Stimulated activated CD4-positive, alpha-beta T cell treated with anti-CD3 and anti-CD28 coated beads, Interleukin-15, amount 100 ng/mL, for 1 hour (primary cell): ENCODE measurements at places on chromosomes 1 and 21.

- DNase-seq = no peak
Measured at GRCh38 chr1:24914226-24915069, 15.6 kb downstream of the RUNX3 start.

DNA sequence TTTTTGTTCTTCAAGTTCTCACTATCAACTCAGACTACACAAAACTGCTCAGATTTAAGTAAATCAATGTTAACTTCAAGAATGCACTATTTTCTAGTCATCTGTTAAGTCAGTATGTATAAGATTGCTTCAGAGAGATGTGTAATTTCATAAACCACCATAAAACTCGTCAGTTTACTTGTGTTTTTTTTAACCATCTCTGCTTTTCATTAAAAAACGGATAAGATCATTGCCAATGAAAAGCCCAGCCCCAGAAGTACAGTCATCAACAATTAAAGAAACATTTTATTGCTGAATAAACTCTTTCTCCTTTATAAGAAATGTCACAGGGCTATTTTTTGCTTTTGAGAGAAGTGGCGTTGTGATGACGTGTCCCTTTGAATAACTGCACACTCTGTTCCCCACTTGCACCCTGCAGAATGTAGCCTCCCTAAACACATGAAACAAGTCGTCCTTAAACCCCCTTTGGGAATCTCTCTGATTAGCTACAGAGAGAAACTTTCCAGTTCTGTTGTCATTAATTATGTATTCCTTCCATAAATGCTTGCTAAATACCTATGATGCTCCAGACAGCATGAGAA lies 202.7 kb upstream of the FOXD3 start:
- DNase-seq = no peak

GRCh38 chr1:232012773-232013386 lies 386.3 kb downstream of the DISC1 start:
- DNase-seq = no peak

GRCh38 chr1:47758341-47759250 lies 238.6 kb downstream of the TRABD2B start:
- DNase-seq = no peak

DNA sequence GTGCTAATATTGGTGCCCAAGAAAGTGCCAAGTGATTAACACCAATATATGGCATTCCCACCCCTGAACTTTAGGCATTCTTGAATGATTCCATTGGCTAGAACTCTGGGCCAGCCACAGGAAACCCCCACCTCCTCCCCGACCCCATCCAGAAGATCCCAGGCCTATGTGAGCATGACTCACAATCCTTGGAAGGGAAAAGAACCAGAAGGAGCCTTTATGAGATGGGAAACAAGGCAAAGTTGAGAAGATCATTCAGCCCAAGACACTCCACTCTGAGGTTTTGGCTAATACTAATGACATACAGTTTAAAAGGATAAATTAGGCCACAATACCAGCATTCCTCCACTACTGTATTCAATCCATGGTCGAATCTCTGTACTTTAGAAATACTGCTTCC lies 21.8 kb downstream of the ELK4 start:
- no peak for DNase-seq

GRCh38 chr1:85124091-85124490 lies 75.8 kb upstream of the MCOLN3 start:
- DNase-seq = no peak

- DNase-seq = no peak
Measured at GRCh38 chr21:43949499-43950208, 62.5 kb upstream of the TRAPPC10 start.

GRCh38 chr1:21956720-21957552 lies 19.8 kb upstream of the HSPG2 start:
- no peak for DNase-seq

GRCh38 chr1:178093951-178094738 lies at the start of gene RASAL2:
TSS of gene RASAL2 (plus strand) at chr1:178094104. CDS start at chr1:178094493, 389 bp downstream.
- no peak for DNase-seq

GRCh38 chr21:40118527-40118926 lies 251.3 kb downstream of the PCP4 start:
- DNase-seq = no peak

DNA sequence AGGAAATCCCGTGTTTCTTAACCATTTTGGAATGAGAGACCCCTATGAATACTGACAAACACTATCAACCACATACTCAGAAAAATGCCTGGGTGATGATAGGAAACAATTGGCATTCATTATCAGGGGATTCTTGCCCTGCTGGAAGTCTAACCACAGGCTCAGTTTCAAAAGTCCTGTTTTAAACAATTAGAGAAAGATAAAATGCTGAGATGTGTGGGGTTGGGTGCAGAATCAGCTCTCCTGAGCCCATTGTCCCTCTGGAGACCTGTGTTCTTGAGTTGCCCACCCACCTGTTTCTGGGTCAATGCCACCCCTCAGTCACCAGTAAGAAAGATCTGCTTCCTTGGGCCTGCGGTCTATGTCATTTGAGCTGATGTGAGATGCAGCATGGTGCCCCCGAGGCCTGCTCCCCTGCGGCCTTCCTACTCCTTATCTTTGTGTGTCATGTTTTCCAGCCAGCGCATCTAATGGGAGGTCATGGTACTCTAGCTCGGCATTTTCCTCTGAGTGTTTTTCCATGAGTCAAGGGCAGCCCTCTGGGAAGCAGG lies 130.3 kb upstream of the PLXNA2 start:
- DNase-seq = no peak

GRCh38 chr21:31234936-31235335 lies 109.1 kb downstream of the TIAM1 start:
- DNase-seq = no peak

DNA sequence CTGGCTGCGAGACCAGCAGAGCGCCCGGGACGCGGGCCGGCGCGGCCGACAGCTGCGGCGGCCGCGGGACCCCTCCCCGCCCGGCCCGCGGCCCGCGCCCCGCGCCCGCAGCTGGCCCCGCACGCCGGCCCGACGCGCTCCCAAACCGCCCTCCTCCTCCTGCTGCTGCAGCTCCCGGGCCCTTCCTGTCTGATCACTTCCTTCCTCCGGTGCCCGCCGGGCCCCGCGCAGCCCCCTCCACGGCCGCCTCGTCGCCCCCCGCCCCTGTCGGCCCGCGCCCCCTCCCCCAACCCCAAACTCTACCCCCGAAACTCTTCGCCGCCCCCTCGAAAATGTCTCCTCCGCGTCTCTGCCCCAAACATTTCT lies 594 bp downstream of the LUZP1 start:
- no peak for DNase-seq

- no peak for DNase-seq
Measured at GRCh38 chr1:211742272-211742671, 66.9 kb upstream of the NEK2 start.

DNA sequence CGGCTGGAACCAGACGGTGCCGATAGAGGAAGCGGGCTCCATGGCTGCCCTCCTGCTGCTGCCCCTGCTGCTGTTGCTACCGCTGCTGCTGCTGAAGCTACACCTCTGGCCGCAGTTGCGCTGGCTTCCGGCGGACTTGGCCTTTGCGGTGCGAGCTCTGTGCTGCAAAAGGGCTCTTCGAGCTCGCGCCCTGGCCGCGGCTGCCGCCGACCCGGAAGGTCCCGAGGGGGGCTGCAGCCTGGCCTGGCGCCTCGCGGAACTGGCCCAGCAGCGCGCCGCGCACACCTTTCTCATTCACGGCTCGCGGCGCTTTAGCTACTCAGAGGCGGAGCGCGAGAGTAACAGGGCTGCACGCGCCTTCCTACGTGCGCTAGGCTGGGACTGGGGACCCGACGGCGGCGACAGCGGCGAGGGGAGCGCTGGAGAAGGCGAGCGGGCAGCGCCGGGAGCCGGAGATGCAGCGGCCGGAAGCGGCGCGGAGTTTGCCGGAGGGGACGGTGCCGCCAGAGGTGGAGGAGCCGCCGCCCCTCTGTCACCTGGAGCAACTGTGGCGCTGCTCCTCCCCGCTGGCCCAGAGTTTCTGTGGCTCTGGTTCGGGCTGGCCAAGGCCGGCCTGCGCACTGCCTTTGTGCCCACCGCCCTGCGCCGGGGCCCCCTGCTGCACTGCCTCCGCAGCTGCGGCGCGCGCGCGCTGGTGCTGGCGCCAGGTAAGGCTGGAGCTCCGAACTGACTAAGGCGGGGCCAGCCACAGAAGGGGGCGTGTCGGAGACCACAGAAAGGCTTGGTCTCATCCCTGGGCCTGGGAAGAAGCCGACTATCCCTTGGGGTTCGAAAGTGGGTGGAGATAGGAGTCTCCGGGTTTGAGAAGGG lies 486 bp downstream of the SLC27A3 start:
- peak; percentile 23 for DNase-seq
